ENCODE measurements at places on chromosomes 5 and 9. TPM values are rescaled to one million over a fixed set of nuclear protein-coding genes. Genes with fewer than 3 reads are reported as not detected.

DNA sequence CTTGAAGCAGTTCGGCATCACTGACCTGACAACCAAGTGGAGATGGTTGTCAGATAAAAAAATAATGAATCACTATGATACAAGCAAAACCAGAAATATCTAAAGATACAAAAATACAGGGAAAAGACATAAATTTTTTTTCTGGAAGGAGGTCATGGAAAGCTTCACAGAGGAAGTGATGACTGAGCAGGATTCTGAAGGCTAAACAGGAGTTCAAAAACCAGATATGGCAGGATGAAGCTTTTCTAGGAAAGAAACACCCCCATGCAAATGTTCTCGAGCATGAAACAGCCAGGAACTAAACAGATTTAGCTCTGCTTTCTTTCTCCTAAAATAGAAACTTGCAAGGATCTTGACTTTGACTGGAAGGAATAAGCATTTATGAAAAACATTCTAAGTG is 60.7 kb upstream of the IFNE start:
- no peak for DNase-seq

- no peak for DNase-seq
Observed at GRCh38 chr9:108060175-108060574, 570.6 kb upstream of the KLF4 start.

DNA sequence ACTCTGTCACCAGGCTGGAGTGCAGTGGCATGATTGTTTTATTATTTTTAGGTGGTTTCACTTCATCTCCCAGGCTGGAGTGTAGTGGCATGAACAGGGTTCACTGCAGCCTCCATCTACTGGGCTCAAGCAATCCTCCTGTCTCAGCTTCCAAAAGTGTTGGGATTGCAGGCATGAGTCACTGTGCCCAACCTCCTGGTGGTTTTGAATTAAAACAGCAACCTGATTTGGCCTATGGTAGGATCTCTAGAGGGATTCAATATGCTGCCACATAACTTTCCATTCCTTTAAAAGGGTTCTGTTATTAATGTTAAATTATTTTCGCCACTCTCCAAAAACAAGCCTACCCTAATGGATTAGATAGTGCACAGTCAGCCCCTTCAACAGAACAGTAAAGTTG is 9.9 kb upstream of the HSPA4 start:
- no peak for DNase-seq

DNA sequence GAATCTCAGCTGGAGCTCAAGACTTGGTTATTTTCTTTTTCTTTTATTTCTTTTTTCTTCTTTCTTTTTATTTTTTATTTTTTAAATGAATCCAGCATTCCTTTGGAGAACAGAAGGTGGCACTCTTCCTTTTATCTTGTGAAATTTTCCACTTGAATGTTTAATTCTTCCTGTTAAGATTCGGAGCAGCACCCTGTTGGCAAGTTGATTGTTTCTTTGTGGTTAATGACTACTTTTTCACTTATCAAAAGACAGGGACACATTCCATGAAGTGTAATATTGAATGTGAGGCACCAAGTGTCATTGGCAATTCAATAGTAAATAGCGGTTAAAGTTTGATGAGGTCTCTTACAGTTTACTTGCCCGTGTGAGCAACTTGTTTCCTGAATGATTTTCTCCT is 240.5 kb upstream of the CHD1 start:
- DNase-seq, result no peak

DNA sequence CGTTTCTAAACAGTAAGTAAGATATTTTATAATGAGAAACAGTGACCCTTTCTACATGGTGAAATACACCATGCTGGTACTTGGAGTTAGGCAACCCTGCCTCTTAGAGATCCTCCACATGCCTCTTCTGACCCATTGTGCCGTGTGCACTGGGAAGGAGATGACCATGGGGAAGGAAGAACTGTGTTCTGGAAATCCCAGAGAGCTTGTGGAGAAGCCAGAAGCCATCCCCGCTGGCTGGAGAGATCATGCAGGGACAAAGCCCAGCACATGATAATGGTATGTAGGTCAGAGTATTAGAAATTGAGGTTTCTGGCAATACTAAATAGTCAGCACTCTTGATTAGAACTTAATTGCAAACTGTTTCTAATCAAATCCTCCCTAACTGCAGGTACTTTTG is 307.3 kb downstream of the FBXL7 start:
- no peak for DNase-seq

GRCh38 chr9:71795097-71795813 is 26.9 kb upstream of the CEMIP2 start:
- no peak for DNase-seq

DNA sequence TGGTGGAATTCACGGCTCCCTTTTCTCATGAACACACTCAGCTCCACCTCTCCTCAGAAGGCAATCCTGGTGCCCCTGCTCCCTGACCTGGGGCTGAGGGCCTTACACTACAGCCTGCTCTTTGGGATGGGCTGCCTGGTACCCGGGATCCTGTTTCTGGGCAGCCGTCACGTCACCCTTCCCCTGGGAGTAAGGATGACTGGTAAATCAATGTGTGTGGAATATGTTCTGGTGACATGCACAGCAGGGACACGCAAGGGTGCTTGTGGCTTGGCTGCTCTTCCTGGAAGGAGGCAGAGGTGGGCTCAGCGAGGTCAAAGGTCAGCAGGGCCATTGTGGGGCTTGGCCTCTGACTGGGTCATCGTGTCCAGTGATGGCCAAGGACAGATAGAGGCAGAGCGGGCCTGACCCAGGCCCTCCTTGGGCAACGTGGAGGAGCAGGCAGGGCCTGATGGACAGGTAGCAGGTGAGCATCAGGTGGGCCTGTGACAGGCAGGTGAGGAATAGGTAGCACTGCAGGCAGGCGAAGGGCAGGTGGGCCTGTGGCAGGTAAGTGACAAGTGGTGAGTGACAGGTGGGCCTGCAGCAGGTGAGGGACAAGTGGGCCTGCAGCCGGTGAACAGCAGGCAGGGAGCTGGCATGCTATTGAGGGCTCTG is 399.4 kb upstream of the IRX4 start:
- no peak for DNase-seq

DNA sequence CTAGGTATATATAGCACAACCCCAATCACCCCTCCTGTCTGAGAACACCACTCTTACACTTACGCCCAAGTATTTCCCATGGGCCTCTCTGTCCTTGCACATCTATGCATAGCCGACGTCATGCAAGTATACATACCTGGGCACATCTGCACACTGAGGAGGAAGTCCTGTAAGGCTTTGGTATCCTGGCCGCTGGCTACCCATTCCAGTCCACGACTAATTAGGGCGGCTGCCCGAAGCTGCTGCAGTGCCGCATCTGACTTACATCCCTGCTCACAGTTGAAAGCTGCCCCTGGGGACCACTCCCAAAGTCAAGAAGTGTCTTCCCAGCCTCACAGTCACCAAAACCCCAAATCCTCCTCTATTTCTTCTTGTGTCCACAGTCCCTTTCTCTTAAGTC is 2.4 kb upstream of the VCP start:
- DNase-seq, result no peak

GRCh38 chr9:125603478-125604021 is 103.5 kb downstream of the MAPKAP1 start:
- DNase-seq, result no peak

- DNase-seq, result no peak
Observed at GRCh38 chr5:157819502-157820115, 39.3 kb downstream of the CLINT1 start.

Gene LECT2
- total RNA-seq, result not detected

Gene TRMT10B
- 8.8 TPM for total RNA-seq

Gene GABRA1
- total RNA-seq, result not detected

Measured in PC-9 (cell line).